ENCODE measurements at places on chromosomes 4 and X.

DNA sequence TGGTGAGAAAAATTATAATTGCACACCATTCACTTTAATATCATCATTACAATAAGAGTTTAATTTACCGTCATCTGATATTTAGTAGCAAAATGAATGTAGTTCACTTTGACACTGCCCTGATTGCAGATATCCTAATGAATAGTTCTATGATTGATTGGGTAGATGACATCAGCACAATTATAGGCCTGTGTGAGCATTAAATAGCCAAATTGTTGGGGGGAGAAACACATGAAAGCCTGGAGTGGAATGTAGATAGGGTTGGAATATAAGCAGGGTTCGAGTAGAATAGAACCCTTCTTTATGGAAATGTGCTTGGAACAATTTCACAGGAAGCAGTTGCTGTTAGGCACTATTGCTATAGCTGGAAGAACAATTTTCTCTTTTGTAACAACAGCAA, 1526.2 kb downstream of the RPA4 start:
- DNase-seq, result no peak

GRCh38 chr4:107793996-107794395, 30.7 kb upstream of the SGMS2 start:
- no peak for DNase-seq

- DNase-seq, result no peak
Measured at GRCh38 chr4:169662206-169662605, 41.8 kb downstream of the CLCN3 start.

DNA sequence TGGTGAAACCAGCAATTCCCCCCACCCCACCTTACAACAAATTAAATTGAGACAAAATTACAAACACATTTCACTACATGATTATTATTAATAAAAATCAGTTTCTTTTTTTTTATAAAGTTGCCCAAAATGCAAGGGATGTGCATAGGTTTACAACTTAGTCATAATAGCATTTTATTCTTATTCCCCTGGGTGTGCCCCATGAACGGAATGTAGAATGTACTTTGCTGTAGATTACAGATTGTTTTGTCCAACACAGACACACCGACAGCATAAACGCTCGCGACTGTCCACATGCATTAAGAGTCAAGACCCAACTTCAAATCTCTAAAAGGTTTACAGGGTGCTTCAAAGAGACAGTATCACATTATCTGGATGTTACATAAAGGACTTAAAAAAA, 72.3 kb downstream of the NYX start:
- no peak for DNase-seq

GRCh38 chr4:24527371-24527770, 57.0 kb downstream of the DHX15 start:
- DNase-seq, result no peak

DNA sequence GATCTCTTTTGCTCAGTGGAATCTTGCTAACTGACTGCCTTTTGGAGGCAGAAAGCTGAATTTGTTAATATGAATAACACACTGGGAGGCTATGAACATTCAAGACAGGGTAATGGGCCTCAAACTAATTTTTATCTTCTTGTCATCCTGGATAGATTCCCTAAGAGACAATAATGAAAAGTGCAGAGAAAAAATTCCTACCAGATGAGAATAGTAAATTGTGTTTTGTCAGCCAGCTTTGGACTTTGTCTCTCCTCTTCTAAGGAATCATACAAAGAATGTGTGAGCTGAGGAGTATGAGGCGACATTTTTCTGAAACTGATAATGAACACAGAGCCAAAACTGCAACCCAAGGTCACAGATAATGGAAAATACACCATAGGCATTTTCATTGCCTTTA, 649.3 kb downstream of the IQCM start:
- no peak for DNase-seq

- DNase-seq, result no peak
Measured at GRCh38 chr4:147788791-147789190, 56.9 kb downstream of the ARHGAP10 start.

GRCh38 chr4:38107818-38108217, 147.6 kb downstream of the PTTG2 start:
- no peak for DNase-seq

GRCh38 chr4:121764702-121765367, at the start of gene SMIM43:
Gene SMIM43 (minus strand): TSS chr4:121765164. CDS start chr4:121765105, 59 bp downstream.
- peak; percentile 17 for DNase-seq

- DNase-seq, result no peak
Measured at GRCh38 chrX:8960957-8961468, 72.9 kb downstream of the FAM9B start.

DNA sequence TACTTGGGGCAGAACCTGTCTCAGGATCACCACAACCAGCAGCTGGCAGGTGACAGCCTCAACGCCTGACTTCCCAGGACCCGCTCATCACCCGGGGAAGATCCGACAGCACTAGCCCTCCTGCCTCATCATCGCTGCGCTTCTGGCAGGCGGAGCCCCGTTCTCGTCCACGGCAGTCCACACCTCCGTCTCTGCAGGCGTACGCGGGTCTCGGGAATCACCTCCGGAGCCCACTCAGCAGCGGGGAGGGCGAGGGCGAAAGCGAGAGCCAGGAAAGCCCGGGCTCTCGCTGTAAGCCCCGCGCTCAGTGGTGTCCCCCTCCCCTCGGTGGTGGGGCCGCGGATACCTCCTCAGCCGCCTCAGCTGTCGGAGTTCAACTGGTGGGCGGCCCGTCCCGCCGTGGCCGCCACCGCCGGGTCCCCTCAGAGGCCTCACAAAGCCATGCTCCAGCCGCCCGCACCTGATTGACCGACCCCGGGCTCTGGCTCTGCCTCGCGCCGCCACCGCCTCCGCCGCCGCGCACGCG, 518 bp upstream of the CNKSR2 start:
- no peak for DNase-seq

DNA sequence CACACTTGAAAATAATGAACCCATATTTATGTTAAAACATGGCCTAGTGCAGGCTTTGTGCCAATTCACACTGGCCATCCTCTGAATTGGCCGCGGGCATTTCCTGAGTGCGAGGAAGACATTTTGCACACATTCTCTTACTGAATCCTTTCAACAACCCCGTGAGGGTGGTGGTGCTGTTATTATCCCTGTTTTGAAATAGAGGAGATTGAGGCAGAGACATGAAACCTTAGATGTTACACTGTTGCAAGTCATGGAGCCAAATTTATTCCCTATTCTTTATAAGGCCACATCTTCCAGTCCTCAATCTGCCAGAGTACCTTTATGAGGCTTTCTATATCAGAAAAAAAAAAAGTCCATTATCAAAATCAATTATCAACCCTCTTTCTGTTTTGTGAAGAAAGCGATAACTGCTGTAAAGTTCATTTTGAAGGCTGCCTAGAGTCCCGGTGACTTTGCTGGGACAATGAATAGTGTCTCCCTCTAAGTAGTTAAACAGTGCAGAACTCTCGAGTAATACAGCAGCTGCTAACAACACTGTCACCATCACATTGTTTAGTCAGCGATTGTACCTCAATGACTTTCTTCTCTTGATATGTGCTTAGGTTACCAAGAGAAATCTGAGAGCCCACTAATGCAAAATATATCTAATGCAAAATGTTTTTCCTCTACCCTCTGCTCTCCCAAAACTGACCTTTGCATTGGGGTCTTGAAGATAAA, 242.3 kb upstream of the PPARGC1A start:
- DNase-seq, result no peak

- DNase-seq, result no peak
Measured at GRCh38 chr4:137599734-137600133, 67.4 kb upstream of the PCDH18 start.

DNA sequence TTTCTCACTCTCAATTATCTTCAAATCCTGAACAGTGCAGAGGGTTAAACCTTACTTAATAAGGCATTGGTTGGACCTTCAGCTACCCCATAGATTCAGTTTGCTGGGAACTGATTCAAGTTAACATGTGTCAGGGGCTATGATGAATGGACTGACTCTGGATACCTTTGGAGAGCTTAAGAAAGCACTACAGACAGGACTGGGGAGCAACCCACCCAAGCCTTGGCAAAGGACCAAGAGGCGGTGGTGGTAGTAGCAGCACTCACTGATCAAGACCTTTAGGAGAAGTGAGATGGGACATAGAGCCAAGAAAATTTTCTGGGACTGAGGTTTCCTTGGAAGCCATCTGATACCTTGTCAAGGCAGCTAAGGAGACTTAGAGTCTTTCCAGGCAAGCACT, 43.0 kb upstream of the TAPT1 start:
- no peak for DNase-seq

GRCh38 chr4:87758270-87758669, 41.1 kb upstream of the IBSP start:
- DNase-seq, result no peak

Data from GM20000 (cell line).